ENCODE measurements at places on chromosomes 3 and 15. TPM values are rescaled to one million over a fixed set of nuclear protein-coding genes. Genes with fewer than 3 reads are reported as not detected.

The XCR1 gene
- total RNA-seq: not detected

The SERP1 gene
- total RNA-seq: 76.1 TPM

The BSN gene
- 0.09 TPM for total RNA-seq

The TCAIM gene
- 5.6 TPM for total RNA-seq

The STARD5 gene
- total RNA-seq: 1.5 TPM

Measured in A549 treated with RU486 at 1 μM for 4 hours (cell line).